ENCODE measurements at places on chromosomes 2 and 18.

GRCh38 chr2:85539361-85540132 lies 579 bp downstream of the MAT2A start:
- peaks cover 49% of the 10 kb centered on the region for H3K4me1 ChIP-seq
- DNase-seq = peak; percentile 86
- peak overlapping the region; percentile 96 for H3K4me3 ChIP-seq
- H3K27me3 ChIP-seq = no peaks in the 10 kb centered on the region

GRCh38 chr2:579351-579886 lies 97.8 kb downstream of the TMEM18 start:
- peaks cover 4% of the 10 kb centered on the region for H3K36me3 ChIP-seq
- H3K27me3 ChIP-seq = peaks cover 10% of the 10 kb centered on the region
- no peaks in the 10 kb centered on the region for H3K4me1 ChIP-seq
- no peak overlapping the region for H3K4me3 ChIP-seq
- H3K27ac ChIP-seq = no peak overlapping the region

DNA sequence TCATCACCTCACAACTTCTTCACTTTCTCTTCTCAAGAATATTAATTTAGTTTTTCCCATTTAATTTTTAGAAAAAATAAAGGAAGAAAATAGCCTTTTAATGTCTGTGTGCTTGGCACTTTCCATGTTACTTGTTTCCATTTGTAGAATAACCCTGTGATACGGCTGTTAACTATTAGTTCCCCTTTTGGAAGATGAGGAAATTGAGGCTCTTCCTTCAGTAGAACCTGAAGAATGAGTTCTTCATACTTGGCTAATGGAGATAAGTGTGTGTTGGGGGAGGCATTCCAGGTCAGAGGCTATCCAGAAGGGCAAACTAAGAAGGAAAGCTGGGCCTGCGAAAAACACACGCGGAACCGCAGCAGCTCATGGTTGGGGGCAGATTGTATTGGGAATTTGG lies 38.3 kb downstream of the ZNF532 start:
- H3K4me1 ChIP-seq = no peaks in the 10 kb centered on the region
- H3K4me3 ChIP-seq = no peak overlapping the region
- no peak overlapping the region for H3K27ac ChIP-seq
- H3K27me3 ChIP-seq = peaks cover 2% of the 10 kb centered on the region

GRCh38 chr2:144495227-144496091 lies 24.5 kb downstream of the ZEB2 start:
- no peak overlapping the region for H3K4me3 ChIP-seq
- H3K27me3 ChIP-seq = no peaks in the 10 kb centered on the region
- H3K36me3 ChIP-seq = peaks cover 18% of the 10 kb centered on the region
- no peak for DNase-seq

DNA sequence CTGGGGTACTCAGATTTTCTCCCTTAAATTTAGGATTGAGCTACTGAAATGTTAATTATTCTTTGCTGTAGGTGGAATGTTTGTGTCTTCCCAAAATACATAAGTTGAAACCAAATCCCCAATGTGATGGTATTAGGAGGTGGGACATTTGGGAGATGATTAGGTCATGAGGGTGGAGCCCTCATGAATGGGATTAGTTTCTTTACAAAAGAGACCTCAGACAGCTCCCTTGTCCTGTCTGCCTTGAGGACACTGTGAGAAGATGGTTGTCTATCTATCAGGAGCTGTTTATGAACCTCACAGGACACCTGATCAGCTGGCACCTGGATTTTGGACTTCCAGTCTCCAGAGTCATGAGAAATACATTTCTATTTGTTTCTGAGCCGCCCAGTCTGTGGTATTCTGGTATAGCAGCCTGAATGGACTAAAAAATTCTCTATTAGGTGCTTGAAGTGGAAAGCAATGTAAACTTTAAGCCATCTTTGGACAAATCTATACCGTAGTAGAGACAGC lies 99.2 kb upstream of the UXS1 start:
- peaks cover 2% of the 10 kb centered on the region for H3K27me3 ChIP-seq
- no peak overlapping the region for H3K27ac ChIP-seq
- H3K4me3 ChIP-seq = no peak overlapping the region
- H3K36me3 ChIP-seq = no peaks in the 10 kb centered on the region
- no peak for DNase-seq

DNA sequence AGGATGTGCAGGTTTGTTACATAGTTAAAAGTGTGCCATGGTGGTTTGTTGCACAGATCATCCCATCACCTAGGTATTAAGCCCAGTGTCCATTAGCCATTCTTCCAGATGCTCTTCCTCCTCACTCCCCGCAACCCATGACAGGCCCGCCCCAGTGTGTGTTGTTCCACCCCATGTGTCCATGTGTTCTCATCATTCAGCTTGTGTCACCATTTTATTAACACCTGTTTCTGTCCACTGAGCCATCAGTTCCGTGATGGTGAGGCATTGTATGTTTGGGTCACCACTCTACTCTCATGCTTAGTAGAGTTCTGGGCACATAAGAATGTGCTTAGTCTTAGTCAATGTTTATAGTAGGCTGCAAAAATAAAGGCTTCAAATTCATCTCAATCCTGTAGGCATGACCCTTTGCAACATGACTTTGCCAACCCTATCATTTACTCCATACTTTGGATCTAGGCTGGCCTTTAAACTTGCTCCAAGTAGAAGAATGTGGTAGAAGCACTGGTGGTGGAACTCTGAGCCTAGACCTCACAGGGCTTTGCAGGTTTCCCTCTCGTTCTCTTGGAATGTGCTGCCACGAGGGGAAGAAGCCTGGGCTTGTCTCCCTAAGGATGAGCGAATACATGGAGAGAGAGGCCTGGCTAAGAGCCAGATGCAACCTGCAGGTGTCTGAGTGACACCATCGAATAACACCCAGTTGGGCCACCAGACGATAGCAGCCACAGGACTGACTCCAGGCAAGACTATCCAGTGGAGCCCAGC lies 161.5 kb downstream of the NAPG start:
- DNase-seq = no peak
- H3K4me1 ChIP-seq = no peaks in the 10 kb centered on the region
- no peaks in the 10 kb centered on the region for H3K36me3 ChIP-seq
- no peak overlapping the region for H3K4me3 ChIP-seq

DNA sequence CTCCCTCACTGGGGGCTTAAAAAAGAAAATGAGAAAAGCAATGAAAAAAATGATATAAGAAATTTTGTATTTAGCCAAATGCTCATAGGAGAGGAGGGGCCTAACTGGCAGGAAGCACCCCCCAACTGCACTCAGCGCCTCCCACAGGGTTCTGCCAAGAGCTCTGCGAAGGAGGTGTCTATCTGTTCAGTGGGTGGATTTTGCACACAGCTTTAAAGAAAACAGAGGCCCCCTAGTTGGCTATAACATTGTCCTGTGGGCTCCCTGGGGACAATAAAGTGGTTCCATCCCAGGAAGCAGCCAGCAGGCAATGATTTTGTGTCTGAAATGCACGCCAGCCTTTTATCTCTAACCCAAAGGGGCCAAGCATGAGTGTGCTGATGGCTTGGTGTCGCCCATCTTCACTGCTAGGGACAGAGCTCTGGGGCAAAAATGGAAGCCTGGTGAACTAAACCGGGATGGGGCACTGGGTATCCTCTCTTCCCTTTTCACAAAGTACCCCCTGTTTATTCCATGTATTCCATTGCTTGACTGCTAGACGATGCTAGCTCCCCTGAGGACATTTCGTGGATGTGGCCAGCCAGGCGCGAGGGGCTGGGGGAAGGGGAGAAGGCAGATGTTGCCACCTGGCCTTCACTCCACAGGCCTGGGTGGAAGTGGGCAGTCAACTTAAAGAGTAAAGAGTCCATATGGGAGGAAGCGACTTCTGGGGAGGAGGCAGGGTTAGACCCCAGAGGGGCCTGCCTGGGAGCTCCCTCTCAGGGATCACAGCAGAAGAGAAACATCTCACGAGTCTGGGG lies 205.7 kb downstream of the CYP26B1 start:
- no peak for DNase-seq
- H3K27ac ChIP-seq = no peak overlapping the region
- no peaks in the 10 kb centered on the region for H3K36me3 ChIP-seq
- H3K27me3 ChIP-seq = no peaks in the 10 kb centered on the region
- no peaks in the 10 kb centered on the region for H3K4me1 ChIP-seq

GRCh38 chr2:5841126-5841525 lies 148.9 kb downstream of the SOX11 start:
- H3K4me3 ChIP-seq = no peak overlapping the region
- no peaks in the 10 kb centered on the region for H3K4me1 ChIP-seq
- H3K27me3 ChIP-seq = no peaks in the 10 kb centered on the region
- H3K27ac ChIP-seq = no peak overlapping the region

DNA sequence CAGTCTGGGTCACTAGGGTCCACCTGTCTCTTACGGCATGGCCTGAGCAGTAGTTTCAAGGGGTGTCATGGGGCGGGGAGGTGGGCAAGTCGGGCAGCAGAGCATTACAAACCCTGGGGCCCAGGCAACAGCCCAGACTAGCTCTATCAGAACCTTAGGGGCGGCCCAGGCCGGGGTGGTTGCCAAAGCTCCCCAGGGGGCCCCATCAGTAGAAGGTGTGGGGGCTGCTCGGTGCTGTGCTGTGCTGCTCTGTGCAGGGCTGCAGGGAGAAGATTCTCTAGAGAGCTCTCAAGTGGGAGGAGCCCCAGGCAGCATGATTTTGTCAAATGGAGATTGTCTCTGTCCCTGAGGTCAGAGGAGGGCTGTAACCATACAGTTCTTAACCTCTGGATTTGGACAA lies 36.4 kb upstream of the SLC14A1 start:
- peaks cover 4% of the 10 kb centered on the region for H3K27me3 ChIP-seq
- peaks cover 78% of the 10 kb centered on the region for H3K4me1 ChIP-seq
- peak overlapping the region; percentile 99 for H3K27ac ChIP-seq
- peaks cover 11% of the 10 kb centered on the region for H3K36me3 ChIP-seq
- peak overlapping the region; percentile 81 for H3K4me3 ChIP-seq
- peak; percentile 76 for DNase-seq

- H3K4me1 ChIP-seq = no peaks in the 10 kb centered on the region
- no peaks in the 10 kb centered on the region for H3K36me3 ChIP-seq
- no peaks in the 10 kb centered on the region for H3K27me3 ChIP-seq
- H3K4me3 ChIP-seq = no peak overlapping the region
- no peak overlapping the region for H3K27ac ChIP-seq
Observed at GRCh38 chr2:238569507-238570195, 142.9 kb downstream of the ASB1 start.

DNA sequence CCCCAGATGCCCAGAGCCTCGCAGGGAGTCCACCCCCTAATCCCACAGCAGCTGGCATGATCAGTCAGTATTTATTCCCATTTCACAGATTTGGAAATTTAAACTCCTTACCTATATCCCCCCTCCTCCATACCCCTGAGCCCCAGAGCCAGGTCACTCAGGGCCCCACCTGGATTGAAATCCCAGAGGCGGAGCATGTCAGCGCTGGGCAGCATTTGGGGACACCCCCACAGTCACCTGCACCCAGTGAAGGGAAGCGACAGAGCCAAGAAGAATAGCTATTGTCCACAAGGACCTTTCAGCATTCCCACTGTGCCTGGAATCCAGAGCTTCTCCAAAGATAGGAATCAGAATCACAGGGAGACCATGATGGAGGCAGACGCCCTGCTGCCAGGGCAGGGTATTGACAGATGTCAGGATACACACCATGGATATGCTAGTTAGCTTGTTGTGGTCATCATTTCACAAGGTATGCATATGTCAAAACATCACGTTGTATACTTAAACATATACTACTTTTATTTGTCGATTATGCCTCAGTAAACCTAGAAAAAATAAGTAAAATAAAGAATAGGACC lies 968 bp upstream of the ASTL start:
- H3K27me3 ChIP-seq = no peaks in the 10 kb centered on the region
- peaks cover 25% of the 10 kb centered on the region for H3K4me1 ChIP-seq
- H3K36me3 ChIP-seq = peaks cover 16% of the 10 kb centered on the region
- H3K4me3 ChIP-seq = no peak overlapping the region
- no peak for DNase-seq
- no peak overlapping the region for H3K27ac ChIP-seq

DNA sequence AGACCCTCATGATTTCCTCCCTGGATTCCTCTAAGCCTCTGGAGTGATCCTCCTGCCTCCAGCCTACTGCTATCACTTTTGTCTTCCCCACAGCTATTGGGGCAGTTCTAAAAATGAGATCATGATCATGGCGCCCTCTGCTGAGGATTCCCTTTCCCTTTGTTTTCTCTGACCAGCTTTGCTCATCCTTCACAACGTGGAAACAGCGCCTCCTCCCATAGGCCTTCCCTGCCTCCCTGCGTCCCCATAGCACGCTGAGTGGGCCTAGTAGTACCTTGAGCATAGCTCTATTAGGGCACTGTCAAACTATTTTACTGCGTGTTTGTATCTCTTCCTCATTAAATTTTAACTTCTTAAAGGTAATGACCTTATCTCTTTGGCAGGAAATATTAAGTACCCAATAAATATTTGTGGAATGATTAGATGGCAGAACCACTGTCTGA lies 207.0 kb upstream of the FANCL start:
- peak; percentile 58 for DNase-seq
- H3K27ac ChIP-seq = no peak overlapping the region
- no peaks in the 10 kb centered on the region for H3K36me3 ChIP-seq

- DNase-seq = peak; percentile 79
- H3K36me3 ChIP-seq = peaks cover 37% of the 10 kb centered on the region
- peak overlapping the region; percentile 93 for H3K27ac ChIP-seq
- peaks cover 42% of the 10 kb centered on the region for H3K4me1 ChIP-seq
Observed at GRCh38 chr2:173963323-173963816, 1.8 kb downstream of the SP3 start.

DNA sequence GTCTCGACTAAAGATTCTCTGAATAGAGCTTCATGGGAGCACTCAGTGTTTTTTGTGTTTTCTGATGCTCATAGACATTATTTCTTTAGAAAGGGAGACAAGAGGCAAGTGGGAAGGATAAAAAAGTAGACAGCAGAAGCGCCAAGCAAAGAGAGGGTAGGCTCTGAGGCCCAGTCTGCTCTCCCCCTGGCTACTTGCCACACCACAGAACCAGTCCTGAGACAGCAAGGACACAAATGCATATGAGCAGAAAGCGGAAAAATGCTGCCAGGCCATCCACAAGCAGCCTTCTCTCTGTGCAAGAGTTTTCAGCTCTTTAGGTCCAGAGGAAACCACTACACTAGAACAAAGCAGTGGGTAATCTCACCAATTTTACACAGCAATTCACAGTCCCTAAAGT lies 285.4 kb downstream of the ZNF521 start:
- H3K4me1 ChIP-seq = no peaks in the 10 kb centered on the region
- no peaks in the 10 kb centered on the region for H3K27me3 ChIP-seq
- no peak for DNase-seq
- no peaks in the 10 kb centered on the region for H3K36me3 ChIP-seq
- H3K27ac ChIP-seq = no peak overlapping the region

DNA sequence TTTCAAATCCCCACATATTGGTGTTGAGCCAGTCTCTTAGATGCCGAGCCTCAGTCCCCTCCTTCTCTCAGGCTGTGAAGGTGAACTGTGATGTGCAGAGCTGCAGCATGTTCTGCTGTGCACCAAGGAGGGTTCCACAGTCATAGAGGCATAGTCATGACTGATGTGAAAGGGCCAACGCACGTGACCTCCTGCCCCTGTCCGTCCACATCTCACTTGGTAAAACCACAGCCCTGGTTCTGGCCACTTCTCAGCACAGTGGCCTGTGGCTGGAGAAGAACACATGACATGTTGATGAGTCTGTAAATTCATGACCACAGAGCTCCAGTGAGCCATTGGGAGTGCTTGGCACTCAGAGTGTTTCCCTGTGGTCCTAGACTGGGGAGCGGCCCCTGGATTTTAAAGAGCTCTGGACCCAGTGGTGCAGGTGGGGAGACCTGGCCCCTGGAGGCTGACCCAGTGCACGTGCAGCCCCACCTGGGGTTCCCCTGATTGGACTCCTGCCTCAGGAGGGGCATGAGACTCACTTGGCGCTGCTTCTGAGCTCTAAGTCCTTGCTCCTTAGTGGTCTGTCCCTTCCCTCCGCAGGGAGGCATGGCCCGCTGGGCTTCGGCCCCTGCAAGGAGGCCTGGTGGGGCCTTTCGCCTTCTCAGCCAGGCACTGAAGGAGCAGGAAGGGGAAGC lies 25.3 kb downstream of the INPP4A start:
- peaks cover 46% of the 10 kb centered on the region for H3K36me3 ChIP-seq
- DNase-seq = no peak
- no peaks in the 10 kb centered on the region for H3K27me3 ChIP-seq
- H3K4me1 ChIP-seq = peaks cover 99% of the 10 kb centered on the region

All from activated CD8-positive, alpha-beta memory T cell treated with anti-CD3 and anti-CD28 coated beads, Interleukin-2, amount 10 ng/mL, durations not matched to agents 7 days and 5 days (primary cell).